ENCODE measurements at places on chromosomes 13 and 19. TPM values are rescaled to one million over a fixed set of nuclear protein-coding genes. Genes with fewer than 3 reads are reported as not detected.

The CDADC1 gene
- total RNA-seq: 6.6 TPM

The CACNA1A gene
- total RNA-seq: 0.33 TPM

The SHISA7 gene
- total RNA-seq: not detected

The ADAT3 gene
- total RNA-seq: 4.6 TPM

The SIGLEC12 gene
- total RNA-seq: 0.29 TPM

- DNase-seq: no peak
Observed at GRCh38 chr19:7845390-7846154, 15.6 kb downstream of the EVI5L start.

DNA sequence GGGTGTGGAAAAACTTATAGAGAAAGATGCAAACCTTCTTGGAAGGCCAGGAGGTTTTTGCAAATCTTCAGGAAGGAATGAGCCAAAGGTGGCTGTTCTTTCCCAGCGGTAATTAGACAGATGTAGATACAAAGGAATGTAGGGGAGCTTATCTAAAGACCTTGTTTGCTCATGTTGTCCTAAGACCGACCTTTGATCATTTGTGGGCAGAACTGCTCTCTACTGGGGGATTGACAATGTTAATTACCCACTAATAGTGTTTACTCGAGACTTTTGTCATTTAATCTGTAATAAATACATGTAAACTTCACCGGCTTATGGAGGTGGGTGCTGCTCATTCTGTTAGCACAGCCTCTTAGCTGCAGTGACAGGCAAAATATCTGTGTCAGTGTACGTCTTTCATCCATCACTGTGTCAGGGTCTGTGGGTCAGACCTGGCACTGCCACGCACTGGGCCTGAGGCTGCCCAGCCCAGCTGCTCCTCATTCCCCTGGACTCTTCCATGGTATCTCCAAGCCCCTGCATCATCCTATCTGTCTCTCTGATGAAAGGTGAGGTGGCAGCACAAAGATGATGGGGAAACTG, 68.3 kb downstream of the ZNF431 start:
- DNase-seq: no peak

DNA sequence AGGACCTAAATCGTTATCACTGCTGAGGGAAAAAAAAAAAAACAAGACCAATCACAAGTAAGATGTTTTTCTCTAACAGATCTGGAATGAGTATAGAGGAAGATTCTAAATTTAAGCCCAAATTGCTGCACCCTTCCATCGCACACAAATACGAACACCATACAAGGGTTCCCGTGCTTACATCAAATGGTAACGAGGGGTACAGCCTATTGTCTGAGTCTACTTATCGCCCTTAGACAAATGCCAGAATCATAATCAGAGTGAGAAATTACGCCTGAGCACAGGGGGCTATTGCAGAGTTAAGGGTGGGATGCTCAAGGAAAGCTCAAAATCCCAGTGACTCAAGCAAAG, 603 bp downstream of the ZC3H13 start:
- DNase-seq: no peak

- no peak for DNase-seq
Observed at GRCh38 chr19:30249911-30250310, 122.3 kb upstream of the ZNF536 start.

- no peak for DNase-seq
Observed at GRCh38 chr19:53906211-53907192, 2.6 kb upstream of the CACNG7 start.

GRCh38 chr19:51676566-51677083, 16.5 kb upstream of the SPACA6 start:
- DNase-seq: no peak

DNA sequence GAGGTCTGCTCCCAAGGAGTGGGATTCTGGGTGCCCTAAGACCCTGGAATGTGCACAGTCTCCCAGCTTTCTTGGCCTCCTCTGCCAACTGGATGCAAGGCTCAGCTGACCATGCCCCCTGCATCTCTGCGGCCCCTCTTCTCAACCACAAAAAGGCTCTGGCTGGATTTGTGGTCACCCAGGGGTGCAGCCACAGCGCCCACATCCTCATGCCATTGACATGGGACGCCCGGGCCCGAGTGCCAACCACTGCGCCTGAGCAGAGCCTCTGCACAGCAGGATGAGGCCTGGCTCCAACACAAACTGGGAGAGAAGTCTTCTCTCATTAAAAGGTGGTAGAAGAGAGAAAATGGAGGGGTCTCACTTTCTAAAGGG, 103.5 kb downstream of the FOXO1 start:
- no peak for DNase-seq

- DNase-seq: no peak
Observed at GRCh38 chr13:110517505-110518225, 43.9 kb downstream of the RAB20 start.

- no peak for DNase-seq
Observed at GRCh38 chr13:89899302-89900103, 1448.0 kb upstream of the MIR17HG start.

DNA sequence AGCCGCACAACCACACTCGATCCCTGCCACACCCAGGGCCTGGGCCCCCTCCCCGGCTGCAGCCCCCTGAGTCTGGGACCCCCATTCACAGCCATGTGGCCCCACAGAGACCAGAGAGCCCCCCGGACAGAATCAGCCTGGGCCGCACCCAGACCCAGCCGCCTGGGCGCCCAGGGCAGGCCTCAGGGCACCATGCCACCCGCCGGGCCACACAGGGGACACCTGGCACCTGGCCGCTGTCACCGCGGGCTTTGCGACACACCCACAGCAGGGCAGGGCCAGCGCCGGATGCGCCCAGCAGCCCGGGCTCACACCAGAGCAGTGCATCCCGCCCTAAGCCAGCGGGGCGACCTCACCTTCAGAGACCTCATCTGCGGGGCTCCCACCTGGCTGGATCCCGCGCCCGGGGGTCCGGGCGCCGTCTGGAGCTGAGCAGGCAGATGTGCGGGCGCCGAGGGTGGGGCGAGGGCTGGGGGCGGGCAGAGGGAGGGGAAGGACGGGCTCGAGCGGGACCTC, 443 bp downstream of the TBXA2R start:
- DNase-seq: no peak

- no peak for DNase-seq
Observed at GRCh38 chr13:99415851-99416331, 85.4 kb upstream of the TM9SF2 start.

GRCh38 chr13:108597943-108598342, 31.5 kb upstream of the MYO16 start:
- DNase-seq: no peak

GRCh38 chr13:33426131-33426530, 140.6 kb upstream of the STARD13 start:
- no peak for DNase-seq

DNA sequence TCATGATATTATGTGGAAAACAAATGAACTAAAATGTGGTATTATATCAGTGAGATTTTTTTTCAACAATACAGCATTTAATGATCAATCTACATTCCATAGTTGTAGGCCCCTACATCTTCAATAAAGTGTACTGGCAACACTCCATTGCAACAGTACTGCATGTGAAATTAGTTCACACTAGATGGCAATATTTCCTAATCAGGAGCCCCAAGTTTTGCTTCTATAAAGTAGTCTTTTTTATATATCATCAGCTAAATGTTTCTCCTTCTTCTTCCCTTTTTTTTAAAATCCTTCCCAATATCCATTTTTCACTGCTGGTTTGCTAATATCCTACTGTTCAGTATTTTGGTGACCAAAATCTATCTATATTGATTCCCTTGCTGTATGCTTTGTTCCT, 528.3 kb upstream of the ATXN8OS start:
- DNase-seq: no peak

GRCh38 chr19:14028901-14029300, 953 bp downstream of the RLN3 start:
- no peak for DNase-seq

- DNase-seq: no peak
Observed at GRCh38 chr13:55727683-55728082, 1413.0 kb upstream of the PRR20A start.

DNA sequence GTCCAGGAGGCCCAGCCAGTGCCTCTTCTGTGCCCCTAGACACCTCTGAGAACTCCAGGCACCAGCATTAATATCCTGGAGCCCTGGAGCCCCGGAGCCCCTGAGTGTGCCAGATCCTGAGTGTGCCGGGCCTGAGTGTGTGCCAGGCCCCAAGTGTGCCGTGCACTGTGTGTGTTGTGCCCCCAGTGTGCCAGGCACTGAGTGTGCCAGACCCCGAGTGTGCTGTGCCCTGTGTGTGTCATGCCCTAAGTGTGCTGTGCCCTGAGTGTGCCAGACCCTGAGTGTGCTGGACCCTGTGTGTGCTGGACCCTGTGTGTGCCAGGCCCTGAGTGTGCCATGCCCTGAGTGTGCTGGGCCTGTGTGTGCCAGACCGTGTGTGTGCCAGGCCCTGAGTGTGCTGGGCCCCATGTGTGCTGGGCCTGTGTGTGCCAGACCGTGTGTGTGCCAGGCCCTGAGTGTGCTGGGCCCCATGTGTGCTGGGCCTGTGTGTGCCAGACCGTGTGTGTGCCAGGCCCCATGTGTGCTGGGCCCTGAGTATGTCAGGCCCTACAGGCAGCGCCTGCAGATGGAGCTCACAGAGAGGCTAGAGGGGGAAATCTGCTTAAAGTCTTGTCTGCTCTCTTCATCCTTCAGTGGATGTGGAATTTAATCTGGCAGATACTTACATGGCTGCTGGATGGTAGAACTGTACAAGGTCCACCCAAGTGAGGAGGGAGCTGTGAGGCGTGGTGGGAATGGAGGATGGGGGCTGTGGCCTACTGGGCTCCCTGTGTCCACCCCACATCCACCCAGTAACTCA, 53.9 kb downstream of the C13orf46 start:
- DNase-seq: no peak

DNA sequence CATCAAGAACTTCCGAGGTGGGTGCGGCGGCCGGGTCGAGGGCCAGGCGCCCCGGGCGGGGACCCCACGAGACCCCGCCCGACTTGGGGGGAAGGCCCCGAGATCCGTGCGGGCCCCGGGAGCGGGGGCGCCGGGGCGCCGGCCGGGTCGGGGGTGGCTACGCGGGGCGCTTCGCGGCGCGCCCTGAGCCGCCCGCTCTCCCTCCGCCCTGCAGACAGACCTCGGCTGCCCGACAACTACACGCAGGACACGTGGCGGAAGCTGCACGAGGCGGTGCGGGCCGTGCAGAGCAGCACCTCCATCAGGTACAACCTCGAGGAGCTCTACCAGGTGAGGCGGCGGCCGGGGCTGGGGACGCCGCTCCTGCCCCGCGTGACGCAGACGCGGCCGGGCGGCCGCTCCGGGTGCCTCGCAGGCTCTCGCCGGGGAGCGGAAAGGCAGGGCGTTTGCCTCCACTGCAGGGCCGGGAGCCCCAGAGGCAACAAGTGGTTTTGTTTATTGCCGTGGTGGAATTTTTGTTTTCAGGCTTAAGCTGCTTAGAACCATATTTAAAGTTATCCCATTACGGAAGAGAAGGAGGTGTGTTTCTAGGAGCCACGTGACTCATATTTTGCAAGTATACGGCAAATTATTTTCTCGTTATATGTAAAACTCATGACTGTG, 477 bp downstream of the CUL4A start:
- peak; percentile 93 for DNase-seq

Measured in esophagus muscularis mucosa (tissue), 4 donors.